ENCODE measurements at places on chromosomes 5 and 9. TPM values are rescaled to one million over a fixed set of nuclear protein-coding genes. Genes with fewer than 3 reads are reported as not detected.

DNA sequence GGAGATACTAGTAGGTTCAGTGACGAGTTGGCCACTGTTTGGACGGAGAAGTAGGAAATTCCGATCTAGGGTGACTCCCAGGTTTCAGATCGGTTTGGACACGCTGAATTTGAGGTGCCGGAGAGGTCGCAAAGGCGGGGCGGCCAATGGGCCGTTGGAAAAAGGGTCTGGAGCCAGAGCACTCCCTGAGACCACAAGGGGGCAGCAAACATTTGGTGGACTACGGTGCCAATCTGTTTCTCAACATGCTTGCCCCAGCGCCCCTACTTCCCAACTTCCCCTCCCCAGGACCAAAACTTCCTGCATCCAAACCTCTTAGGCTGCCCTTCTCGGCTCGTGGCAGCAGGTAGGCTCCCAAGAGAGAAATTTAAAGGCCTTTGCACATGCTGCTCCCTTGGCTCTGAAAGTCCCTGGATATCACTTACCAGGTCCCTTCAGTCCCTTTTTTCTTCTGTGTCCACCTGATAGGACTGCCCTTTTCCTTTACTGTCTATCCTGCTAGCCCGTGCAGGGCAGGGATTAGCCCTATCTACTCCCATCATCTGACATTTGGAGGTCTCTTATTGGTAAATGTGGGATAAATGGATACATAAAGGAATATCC, 992 bp upstream of the RPP25L start:
- DNase-seq, result peak; percentile 68

DNA sequence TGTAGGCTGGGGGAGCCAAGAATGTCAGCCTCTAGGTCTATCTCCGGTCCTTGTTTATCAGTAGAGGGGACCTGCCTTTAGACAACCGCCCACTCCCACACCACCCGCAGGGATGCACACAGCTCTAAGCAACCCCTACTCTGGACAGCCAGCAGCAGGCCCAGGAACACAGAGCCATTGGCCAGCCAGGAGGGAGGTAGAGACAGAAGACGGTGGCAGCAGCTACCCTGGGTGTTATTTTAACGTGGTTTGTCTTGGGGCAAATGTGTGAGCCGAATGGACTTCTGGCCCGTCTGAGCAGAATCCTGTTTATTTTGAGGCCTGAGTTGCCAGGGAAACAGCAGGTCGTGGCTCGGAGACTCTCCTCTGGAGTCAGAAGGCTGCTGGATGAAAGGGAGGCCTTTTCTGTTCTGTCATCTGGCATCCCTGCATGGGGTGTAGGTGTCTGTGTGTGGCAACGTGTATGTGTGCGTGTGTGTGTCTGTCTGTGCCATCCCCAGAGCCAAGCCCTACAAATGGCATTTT, 382 bp upstream of the FGF1 start:
- DNase-seq, result no peak

GRCh38 chr5:98453296-98453695, 320.2 kb upstream of the RGMB start:
- no peak for DNase-seq

DNA sequence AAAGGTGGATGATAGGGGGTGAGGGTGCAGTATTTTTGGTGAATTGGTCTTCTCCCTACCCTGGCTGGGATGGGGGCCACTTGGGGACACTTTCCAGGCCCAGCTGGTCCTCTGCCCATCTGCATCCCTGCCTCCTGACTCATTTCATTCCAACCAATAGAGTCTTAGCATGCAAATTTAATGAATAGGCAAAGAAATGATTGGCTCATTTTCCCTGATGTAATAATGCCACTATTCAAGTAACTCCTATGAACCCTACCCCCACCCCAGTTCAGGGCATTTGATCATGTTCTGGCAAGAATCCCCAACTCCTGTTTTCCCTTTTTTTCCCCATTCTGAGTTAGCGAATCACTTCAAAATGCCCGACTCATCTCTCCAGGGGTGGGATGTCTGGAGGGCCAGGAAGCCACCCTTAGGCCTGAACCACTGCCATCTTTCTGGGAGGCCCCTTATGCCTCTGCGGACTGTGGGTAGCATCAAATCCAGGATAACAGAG, 56.7 kb downstream of the PCDH1 start:
- peak; percentile 95 for DNase-seq

- DNase-seq, result no peak
Observed at GRCh38 chr5:72785801-72786200, 30.7 kb upstream of the TNPO1 start.

GRCh38 chr5:77828445-77828844, 52.3 kb upstream of the TBCA start:
- DNase-seq, result no peak

- peak; percentile 8 for DNase-seq
Observed at GRCh38 chr5:130710596-130710995, 454.5 kb downstream of the HINT1 start.

CRHBP gene
- not detected for total RNA-seq

SLC45A2 gene
- not detected for total RNA-seq
